ENCODE measurements at places on chromosomes 4 and X. TPM values are rescaled to one million over a fixed set of nuclear protein-coding genes. Genes with fewer than 3 reads are reported as not detected.

TET2 gene
- total RNA-seq = 29.5 TPM

DDX53 gene
- not detected for total RNA-seq

MAGEA2B gene
- not detected for total RNA-seq

TEX13C gene
- total RNA-seq = not detected

TEX13A gene
- total RNA-seq = not detected

TLR7 gene
- not detected for total RNA-seq
